ENCODE measurements at places on chromosomes 2 and 18.

DNA sequence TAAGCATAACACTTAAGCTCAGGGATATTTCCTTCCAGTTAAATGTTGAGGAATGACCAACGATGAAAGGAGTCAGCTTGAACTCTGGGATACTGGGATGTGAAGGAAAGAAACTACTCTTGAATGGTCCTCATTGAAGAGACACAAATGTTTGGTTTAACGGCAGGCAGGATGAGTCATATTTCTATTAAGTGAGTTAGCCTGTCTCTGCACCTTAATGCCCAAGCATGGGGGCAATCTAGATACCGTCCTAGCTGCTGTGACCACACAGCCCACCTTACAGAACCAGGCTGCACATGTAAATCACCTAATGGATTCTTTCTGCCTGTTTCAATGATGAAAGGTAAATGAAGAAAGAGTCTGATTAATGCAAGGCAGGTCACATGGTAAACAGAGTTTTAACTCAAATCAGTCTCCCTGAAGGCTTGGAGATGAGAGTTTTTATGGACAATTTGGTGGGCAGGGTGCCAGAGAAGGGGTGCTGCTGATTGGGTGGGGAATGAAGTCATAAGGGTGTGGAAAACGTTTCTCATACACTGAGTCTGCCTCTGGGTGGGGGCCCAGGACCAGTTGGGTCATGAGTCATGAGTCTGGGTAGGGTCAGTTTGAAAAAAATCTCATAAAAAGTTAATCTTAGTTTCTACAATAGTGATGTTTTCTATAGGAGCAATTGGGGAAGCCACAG is 144.6 kb upstream of the MMADHC start:
- no peak for DNase-seq

DNA sequence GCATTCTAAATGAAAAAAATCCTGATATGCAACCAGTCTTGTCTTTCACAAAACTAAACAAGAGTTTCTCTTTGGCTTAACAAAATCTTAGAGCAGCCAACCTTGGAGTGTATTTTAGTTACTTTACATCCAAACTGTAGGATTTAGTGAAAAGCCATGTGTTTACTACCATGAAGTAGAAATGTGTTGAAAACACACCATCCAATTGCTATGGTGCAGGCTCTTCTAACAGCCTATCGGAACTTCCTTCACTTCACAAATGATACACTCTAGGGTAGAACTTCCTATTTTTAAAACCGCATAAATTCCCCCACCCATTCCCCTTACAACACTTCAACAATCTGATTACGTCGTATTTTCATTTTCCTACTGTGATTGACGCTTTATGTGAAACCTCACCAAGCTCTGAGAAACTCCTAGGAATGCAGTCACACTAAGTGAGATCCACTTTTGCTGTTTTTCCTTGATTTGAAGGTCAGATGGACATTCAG is 74.4 kb upstream of the MAP4K4 start:
- peak; percentile 79 for DNase-seq

- DNase-seq = no peak
Measured at GRCh38 chr2:176729706-176730569, 460.7 kb downstream of the MTX2 start.

- no peak for DNase-seq
Measured at GRCh38 chr2:156125018-156125417, 207.5 kb downstream of the NR4A2 start.

- DNase-seq = no peak
Measured at GRCh38 chr2:143476336-143477087, 347.3 kb downstream of the ARHGAP15 start.

Measured in hematopoietic multipotent progenitor cell treated with erythropoietin and hydrocortisone succinate and interleukin-3 and kit ligand, for 6 days (in vitro differentiated cells).